ENCODE measurements at places on chromosomes 3 and 15. TPM values are rescaled to one million over a fixed set of nuclear protein-coding genes. Genes with fewer than 3 reads are reported as not detected.

DNA sequence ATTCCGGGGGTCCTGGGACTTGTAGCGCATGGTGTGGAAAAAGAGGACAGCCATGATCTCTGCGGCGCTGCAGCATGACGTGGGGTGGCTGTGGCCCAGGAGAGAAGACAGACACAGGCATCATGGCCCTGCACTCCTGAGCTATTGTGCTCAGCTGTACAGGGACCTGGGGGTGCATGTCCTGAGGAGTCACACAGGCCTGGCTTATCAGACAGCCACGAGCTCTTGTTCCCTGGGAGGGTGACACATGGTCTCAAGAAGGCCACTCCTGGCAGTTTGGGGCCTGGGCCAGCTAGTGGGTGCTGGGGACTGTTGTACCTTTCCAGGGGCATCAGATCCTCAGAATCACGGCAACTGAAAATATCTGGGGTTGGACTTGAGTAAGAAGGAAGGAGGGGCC lies 13.7 kb downstream of the TKT start:
- H3K27ac ChIP-seq, result no peak overlapping the region
- no peak overlapping the region for H3K4me3 ChIP-seq

DNA sequence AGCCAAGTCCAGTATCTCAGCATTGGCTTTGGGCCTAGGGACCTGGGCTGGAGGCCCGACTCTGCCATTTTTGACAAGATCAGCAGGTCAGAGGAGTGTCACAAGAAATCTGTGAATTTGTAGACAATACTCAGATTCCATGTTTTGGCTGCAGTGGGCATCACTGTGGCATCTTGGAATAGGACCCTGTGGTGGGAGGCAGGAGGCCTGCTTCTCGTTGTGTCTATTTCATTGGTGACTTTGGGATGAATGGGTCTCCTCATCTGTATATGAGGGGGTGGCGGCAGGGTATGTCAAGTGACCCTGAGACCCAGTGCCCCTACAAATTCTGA lies 3.3 kb downstream of the C15orf39 start:
- peaks cover 39% of the 10 kb centered on the region for H3K36me3 ChIP-seq
- no peak overlapping the region for H3K4me3 ChIP-seq
- peaks cover 21% of the 10 kb centered on the region for H3K4me1 ChIP-seq

DNA sequence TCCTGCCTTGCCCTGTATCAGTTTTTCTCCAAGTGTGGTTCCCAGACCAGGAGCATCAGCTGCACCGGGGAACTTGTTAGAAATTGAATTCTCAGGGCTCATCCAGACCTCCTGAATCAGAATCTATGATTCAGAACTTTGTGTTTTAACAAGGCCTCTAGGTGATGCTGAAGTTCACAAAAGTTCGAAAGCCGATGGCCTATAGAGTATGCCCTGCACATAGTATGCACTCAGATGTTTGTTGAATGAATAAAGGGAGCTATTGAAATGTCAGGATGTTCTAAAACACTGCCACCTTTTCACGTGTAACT lies 664 bp upstream of the LARP6 start:
- H3K4me3 ChIP-seq, result peak overlapping the region; percentile 96
- DNase-seq, result no peak
- peaks cover 8% of the 10 kb centered on the region for H3K36me3 ChIP-seq
- peaks cover 13% of the 10 kb centered on the region for H3K4me1 ChIP-seq

DNA sequence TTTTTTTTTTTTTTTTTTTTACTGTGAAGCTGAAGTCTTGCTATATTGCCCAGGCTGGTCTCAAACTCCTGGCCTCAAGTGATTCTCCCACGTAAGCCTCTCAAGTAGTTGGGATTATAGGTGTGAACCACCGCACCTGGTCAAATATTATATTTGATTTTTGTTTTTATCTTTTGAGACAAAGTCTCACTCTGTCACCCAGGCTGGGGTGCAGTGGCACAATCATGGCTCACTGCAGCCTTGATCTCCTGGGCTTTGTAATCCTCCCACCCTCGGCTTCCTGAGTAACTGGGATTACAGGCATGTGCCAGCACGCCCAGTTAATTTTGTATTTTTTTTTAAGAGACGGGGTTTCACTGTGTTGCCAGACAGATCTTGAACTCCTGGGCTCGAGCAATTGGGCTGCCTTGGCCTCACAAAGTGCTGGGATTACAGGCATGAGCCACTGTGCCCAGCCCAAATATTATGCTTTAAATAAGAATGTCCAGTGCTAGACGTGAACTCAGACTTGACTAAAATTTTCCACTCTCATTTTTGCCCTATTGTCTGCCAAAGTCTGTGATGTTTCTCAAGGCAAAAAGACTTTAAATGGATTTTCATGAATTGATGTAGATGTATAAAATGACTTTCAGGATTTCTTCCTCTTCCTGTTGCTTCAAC lies 33.4 kb upstream of the CRBN start:
- no peak for DNase-seq
- no peak overlapping the region for H3K27ac ChIP-seq
- no peaks in the 10 kb centered on the region for H3K4me1 ChIP-seq
- H3K36me3 ChIP-seq, result no peaks in the 10 kb centered on the region

RPL22L1 gene
- total RNA-seq, result 52.8 TPM

DCUN1D1 gene
- 34.5 TPM for total RNA-seq

DNA sequence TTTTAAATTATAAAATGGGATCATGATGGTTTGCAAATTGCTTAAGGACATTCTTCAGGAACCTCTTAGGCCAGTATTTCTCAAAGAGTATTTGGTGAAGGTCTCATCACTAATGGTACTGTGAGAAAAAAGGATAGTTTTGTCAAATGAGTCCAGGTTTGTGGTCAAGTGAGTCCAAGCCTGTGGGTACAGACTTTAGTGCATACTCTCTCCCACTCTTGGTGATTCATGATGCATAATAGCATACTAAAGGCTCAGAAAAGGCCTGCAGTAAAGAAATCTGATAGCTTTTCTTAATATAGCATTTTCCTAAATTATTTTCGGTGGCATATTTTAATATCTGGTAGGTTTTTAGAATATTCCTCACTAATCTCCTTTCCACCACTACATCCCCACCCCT lies 20.0 kb downstream of the BOC start:
- H3K4me3 ChIP-seq, result no peak overlapping the region
- H3K36me3 ChIP-seq, result no peaks in the 10 kb centered on the region
- H3K27ac ChIP-seq, result peak overlapping the region; percentile 97
- DNase-seq, result peak; percentile 60
- H3K4me1 ChIP-seq, result peaks cover 82% of the 10 kb centered on the region

DNA sequence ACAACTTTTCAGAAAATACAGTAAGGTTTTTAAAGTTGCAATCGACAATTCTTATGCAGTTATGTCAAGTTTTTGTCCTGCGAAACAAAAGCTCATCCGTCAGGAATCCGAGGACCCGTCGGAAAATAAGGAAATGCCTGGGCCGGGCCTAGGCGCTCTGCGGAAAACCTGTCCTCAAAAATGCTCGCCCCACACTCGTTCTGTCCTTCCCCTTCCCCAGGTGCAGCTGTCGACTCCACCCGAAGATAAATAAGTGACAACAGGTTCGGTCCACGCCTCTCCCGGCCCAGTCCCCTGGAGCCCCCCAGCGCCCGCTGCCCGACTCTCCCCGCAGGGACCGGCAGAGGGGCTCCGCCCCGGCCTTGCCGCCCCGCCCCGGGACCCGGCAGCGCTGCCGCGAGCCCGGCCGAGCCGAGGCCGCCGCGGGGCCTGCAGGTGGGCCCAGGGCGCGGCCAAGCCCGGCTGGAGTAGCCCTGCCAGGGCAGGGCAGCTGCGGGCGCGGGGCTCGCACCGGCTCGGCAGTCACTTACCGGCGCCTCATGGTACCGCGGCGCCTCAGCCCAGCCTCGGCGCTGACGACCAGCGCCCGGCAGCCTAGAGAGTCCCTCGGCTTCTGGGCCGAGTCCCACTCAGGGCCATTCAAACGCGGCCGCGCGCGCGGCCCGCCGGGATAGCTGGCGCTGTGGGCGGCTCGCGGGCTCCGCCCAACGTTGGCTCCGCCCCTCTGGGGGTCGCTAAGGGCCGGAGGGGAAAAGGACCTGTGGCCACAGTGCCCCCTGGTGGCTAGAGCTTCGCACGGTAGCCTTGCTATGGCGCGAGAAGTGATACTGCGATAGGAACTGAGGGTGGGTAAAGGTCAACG lies at the start of gene KATNBL1:
Gene KATNBL1, minus strand, starts transcription at position 676 of the 862 bp plus-strand sequence. CDS start 46,420 bp downstream, outside the sequence.
- H3K27me3 ChIP-seq, result 0 out of 2 replicates have a peak, but pooled peaks cover 1% of the 10 kb centered on the region
- peak within 1 kb of the TSS; percentile 68 for H3K4me3 ChIP-seq
- no peaks in the 10 kb centered on the region for H3K36me3 ChIP-seq
- peak within 1 kb of the TSS; percentile 63 for H3K27ac ChIP-seq
- peaks cover 4% of the 10 kb centered on the region for H3K4me1 ChIP-seq
- DNase-seq, result peak; percentile 98

DNA sequence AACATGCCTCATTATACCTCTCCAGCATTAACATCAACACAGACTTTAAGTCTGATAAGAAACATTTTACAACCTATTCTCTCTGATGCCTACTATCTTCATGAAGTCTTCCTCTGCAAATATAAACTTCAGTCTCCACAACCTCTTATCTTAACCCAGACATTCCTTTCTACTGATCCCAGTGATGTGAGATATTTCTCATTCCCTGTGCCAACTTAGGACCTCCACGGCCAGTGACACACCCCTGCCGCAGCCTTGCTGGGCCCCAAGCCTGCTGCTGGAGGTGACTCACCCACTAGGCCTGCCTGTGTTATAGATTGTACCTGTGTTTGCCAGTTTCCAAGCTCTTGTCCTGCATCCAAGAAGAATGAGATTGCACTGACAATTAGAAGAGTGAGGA lies 734.5 kb upstream of the CADM2 start:
- no peaks in the 10 kb centered on the region for H3K27me3 ChIP-seq
- no peaks in the 10 kb centered on the region for H3K36me3 ChIP-seq
- no peak for DNase-seq
- H3K4me3 ChIP-seq, result no peak overlapping the region

TRH gene
- total RNA-seq, result not detected

GRCh38 chr3:39383045-39383880 lies at the start of gene SLC25A38:
Gene SLC25A38, plus strand, starts transcription at chr3:39383370. Its CDS starts 355 bp downstream, at chr3:39383725.
- peak within 1 kb of the TSS; percentile 72 for H3K27ac ChIP-seq
- H3K36me3 ChIP-seq, result no peaks in the 10 kb centered on the region
- H3K4me1 ChIP-seq, result no peaks in the 10 kb centered on the region
- H3K27me3 ChIP-seq, result no peaks in the 10 kb centered on the region
- DNase-seq, result peak; percentile 81

GRCh38 chr15:71290002-71290401 lies 174.7 kb downstream of the THSD4 start:
- peaks cover 25% of the 10 kb centered on the region for H3K4me1 ChIP-seq
- no peaks in the 10 kb centered on the region for H3K27me3 ChIP-seq
- DNase-seq, result no peak
- no peak overlapping the region for H3K4me3 ChIP-seq

GRCh38 chr3:151992326-151993041 lies 119.0 kb downstream of the SUCNR1 start:
- no peaks in the 10 kb centered on the region for H3K27me3 ChIP-seq
- no peaks in the 10 kb centered on the region for H3K36me3 ChIP-seq
- no peak for DNase-seq
- no peak overlapping the region for H3K27ac ChIP-seq

DNA sequence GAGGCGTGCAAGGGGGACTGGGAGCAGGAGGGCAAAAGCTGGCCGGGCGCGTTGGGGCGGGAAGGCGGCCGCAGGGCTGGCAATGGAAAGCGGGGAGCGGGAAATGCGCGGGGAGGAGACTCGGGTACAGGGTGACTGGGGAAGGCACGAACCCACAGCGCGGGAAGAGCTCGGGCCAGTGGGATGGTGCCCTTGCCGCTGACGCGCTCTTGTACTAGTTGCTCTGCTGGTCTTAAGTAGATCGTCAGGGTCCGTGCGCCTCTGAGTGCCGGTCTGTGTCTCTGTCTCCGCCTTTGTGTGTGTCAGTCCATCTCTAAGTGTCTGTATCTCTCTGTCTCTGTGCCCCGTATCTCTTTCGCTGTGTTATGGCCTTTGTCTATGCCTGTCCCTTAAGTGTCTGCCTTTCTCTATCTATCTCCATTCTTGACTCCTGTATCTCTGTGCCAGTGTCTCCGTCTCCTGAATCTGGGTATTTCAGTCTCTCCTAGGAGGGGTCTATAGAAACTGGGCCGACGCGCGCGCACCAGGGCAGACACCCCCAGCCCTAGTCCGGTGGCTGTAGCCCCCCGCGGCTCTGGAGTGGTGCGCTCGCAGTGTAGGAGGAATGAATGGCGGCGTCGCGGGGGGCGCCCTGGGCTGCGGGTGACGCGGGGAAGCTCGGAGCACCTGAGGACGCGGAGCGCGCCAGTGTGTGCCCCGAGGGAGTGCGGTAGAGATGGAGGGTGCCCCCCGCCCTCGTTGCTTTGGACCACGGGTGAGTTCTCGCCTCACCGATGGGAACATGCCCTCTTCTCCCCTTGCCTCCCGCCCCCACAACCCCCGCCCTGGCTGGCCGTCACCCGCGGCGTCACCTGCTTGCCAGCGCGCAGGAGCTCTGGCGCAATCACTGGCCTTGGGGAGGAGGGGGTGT lies 756 bp upstream of the CAMK2N2 start:
- peak overlapping the region; percentile 57 for H3K27ac ChIP-seq
- peaks cover 3% of the 10 kb centered on the region for H3K4me1 ChIP-seq
- H3K4me3 ChIP-seq, result peak overlapping the region; percentile 72
- no peaks in the 10 kb centered on the region for H3K27me3 ChIP-seq
- no peak for DNase-seq

NANOGP8 gene
- not detected for total RNA-seq

GRCh38 chr15:35320158-35320780 lies 225.7 kb downstream of the DPH6 start:
- H3K4me1 ChIP-seq, result no peaks in the 10 kb centered on the region
- no peak overlapping the region for H3K27ac ChIP-seq
- DNase-seq, result no peak
- no peaks in the 10 kb centered on the region for H3K27me3 ChIP-seq
- no peak overlapping the region for H3K4me3 ChIP-seq

THUMPD3 gene
- total RNA-seq, result 84.9 TPM

TRANK1 gene
- 0.12 TPM for total RNA-seq

GRCh38 chr15:64530472-64530871 lies 70.1 kb downstream of the ZNF609 start:
- DNase-seq, result no peak
- no peaks in the 10 kb centered on the region for H3K4me1 ChIP-seq
- no peaks in the 10 kb centered on the region for H3K27me3 ChIP-seq
- 0 out of 2 replicates have a peak, but pooled peaks cover 2% of the 10 kb centered on the region for H3K36me3 ChIP-seq
- no peak overlapping the region for H3K4me3 ChIP-seq

NPRL2 gene
- 14.0 TPM for total RNA-seq

DNA sequence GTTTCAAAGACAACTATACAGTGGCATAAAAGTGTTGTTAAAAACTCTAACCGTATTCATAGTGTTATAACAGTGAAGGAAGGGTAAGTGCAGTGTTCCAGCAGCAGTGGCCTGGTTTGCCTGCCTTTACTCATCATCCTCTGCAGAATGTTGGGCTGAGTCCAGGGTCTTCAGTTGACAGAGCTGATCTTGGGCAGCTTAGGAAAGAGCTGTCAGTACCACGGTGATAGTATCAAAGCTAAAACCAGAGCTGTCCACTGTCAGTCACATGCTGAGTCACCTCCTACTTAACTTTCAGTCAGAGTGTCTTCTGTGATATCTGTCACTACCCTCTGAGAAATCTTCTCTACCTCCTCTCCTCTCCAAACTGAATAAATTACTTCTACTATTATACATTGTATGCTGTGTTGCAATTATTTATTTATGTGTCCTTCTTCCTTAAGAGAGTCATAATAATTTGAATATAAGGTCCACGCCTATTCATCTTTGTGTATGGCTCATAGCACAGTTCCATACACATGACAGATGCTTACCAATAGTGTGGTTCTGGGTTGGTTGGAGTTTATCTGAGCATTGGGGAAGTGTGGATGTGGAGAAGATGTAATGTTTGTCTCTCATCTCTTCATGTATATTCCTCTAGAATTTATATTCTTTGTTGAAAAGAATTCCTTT lies 242.1 kb downstream of the ZIC1 start:
- H3K4me1 ChIP-seq, result peaks cover 14% of the 10 kb centered on the region
- H3K36me3 ChIP-seq, result no peaks in the 10 kb centered on the region
- H3K27me3 ChIP-seq, result no peaks in the 10 kb centered on the region
- H3K4me3 ChIP-seq, result no peak overlapping the region
- no peak for DNase-seq
- no peak overlapping the region for H3K27ac ChIP-seq
